ENCODE measurements at places on chromosomes 11 and 22.

GRCh38 chr11:58498464-58498863 is 9.4 kb downstream of the OR5B21 start:
- no peak for DNase-seq

- no peak for DNase-seq
Measured at GRCh38 chr11:22432291-22433093, 94.3 kb downstream of the SLC17A6 start.

GRCh38 chr22:33275073-33275443 is 216.9 kb upstream of the SYN3 start:
- no peak for DNase-seq

DNA sequence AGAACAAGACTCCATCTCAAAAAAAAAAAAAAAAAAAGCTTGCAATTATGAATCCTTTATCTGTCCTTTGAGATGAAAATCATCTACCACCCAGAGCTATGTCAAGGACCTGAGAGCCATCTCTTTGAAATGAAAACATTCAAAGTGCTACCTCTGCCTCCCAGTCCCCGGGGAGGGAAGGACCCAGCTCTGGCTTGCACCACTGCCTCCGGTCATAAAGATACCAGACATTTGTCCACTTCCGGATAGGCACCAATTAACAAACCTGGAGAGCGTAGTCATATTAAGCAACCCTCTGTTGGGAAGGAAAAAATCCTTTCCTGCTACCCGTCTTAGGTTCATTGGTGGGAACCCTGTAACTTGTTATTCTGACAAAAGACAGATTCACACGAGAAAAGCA is 98.6 kb downstream of the ARHGAP8 start:
- DNase-seq = no peak

DNA sequence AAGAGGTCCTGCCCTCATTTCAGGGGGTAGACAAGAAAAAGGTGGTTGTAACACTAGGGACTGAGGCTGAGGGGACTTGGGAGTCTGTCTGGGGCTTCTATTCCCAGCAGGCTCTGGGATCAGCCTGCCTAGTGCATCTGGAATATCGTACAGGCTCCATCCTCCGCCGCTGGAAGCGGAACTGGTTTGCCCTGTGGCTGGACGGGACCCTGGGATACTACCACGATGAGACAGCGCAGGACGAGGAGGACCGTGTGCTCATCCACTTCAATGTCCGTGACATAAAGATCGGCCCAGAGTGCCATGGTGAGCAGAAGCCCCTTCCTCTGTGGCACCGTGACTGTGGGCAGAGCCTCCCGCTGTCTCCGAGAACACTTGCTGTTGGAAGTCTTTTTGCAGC is 4.0 kb downstream of the PLEKHB1 start:
- no peak for DNase-seq

GRCh38 chr11:26219183-26220117 is 112.5 kb upstream of the ANO3 start:
- DNase-seq = no peak

DNA sequence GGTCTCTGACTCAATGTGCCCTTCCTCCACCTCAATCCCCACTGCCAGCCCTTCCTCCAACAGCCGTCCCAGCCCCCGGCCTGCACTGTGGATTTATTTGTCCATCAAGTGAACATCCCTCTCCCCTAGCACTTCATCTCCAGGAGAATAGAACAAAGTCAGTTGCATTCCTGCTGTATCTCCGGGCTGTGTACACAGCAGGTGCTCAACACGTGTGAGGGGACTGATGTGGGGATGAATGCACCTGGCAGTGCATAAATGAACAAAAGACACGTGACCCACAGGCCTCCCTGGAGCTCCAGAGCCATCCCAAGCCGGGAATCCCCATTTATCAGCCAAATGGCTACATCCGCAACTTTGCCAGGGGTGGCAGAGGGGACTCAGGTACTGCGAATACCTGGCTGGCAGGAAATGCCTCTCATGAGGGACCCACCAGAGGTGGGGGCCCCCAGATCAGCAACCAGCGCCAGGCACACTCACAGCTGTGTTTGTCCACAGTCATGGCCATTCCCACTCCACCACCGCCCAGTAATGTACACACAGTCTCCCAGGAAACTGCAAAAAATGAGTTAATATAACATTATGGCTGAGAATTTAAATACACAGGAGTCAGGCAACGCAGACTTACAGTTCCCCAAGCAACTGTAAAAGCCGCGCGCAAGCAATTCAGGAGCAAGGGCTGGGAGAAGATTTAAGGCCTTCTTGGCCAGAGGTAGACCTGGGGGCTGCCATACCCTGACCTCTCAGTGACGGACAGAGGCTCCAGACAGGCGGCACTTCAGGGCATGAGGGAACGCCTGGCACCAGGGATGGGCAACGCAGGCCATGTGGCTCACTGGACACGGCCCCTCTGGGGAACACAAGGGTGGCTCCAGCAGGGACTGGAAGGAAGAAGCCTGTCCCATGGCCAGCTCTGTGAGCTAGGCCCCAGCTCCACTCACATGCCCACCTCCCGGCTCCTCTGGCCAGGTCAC is 50.3 kb upstream of the TCF20 start:
- no peak for DNase-seq

GRCh38 chr11:123143476-123143875 is 51.6 kb downstream of the CLMP start:
- no peak for DNase-seq

- DNase-seq = no peak
Measured at GRCh38 chr22:37922191-37922590, 16.1 kb downstream of the MICALL1 start.

DNA sequence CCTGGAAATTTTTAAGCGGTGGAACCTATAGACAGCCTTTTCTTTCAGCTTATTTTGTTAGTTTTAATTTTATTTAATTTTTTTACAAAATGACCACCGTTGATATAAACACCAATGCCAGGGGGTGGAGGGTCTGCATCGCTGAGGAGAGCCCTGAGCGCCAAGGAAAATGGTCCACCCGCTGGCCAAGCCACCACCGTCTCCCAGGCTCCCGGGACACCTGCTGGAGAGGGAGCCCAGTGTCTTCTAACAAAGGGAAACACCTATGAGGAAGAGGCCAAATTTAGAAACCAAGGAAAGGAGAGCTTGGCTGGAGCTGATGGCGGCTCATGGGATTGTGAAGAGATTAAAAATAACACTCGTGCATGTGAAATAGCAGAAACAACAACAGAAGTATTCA is 288 bp upstream of the KRTAP5-8 start:
- DNase-seq = no peak

DNA sequence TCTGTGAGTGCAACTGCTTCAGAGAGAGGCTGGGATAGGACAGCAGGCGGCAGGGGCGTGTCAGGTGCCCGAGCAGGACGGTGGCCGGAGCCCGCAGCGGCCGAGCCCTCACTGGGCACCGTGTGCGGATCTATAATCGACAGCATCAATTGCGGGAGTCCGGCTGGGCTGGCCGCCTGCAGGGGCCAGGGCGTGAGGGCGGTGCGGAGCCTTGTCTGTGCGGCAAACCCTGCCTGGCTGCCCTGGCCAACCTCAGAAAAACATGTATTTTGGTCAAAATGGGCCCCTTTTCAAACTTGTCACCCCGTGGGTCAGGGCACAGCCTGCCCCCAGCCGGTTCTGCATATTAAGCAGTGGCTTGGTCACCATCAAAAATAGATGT is 91.3 kb upstream of the KCNQ1OT1 start:
- DNase-seq = no peak

DNA sequence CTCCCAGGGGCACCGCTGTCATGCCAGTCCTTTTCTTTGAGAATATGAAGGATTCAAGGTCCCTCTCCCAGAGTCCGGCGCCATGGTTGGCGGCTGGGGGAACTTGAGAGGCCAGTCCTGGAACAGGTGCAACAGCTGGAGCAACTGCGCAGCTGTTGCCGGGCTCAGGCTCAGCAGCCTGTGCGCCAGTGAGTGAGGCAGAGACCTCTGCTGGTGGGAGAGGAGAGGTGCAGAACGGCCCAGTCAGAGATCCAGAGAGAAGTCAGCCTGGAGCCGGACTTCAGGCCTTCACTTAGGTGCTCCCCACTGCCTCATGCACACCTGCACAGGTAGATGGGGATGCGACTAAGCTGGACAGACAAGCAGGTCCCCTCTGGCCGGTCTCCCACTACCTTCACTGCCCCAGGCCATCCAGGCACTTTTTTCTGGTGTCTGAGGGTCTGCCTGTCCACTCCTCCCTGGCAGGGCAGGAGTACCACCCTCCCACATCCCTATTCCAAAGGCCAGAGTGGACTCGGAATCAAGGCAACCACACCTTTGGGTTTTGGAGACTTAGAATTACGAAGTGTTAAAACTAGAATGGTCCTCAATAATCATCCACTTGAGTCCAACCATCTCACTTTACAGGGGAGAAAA is 4.6 kb downstream of the CHRDL2 start:
- DNase-seq = peak; percentile 63

- DNase-seq = no peak
Measured at GRCh38 chr22:41619979-41620588, 759 bp downstream of the DESI1 start.

GRCh38 chr11:126914941-126915340 is 85.6 kb downstream of the KIRREL3 start:
- no peak for DNase-seq

- no peak for DNase-seq
Measured at GRCh38 chr22:37981282-37982011, 2.9 kb downstream of the SOX10 start.

GRCh38 chr11:1138097-1138496 is 19.7 kb upstream of the MUC5AC start:
- no peak for DNase-seq

- no peak for DNase-seq
Measured at GRCh38 chr11:78659326-78660270, 84.9 kb upstream of the NARS2 start.

DNA sequence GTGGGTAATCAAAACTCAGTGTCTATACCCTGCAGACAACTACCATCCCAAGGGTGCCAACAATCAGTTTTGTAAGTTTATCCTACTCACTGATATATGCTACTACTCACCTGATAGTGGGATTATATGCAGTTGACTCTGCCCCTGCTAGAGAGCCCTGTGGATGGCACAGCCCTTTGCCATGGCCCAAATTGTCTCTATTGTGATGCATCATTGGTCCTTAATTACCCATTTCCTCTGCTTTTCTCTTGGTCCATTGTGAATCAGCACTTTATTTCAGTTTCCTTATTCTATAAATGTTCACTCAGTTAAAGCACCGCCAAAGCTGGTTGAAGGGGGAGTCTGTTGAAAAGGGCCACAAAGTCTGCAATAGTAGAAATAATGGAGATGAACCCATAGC is 42.3 kb downstream of the PLAAT5 start:
- DNase-seq = no peak

- DNase-seq = no peak
Measured at GRCh38 chr22:49523374-49524008, 304.2 kb downstream of the BRD1 start.

GRCh38 chr11:131588057-131588456 is 217.6 kb downstream of the NTM start:
- no peak for DNase-seq

DNA sequence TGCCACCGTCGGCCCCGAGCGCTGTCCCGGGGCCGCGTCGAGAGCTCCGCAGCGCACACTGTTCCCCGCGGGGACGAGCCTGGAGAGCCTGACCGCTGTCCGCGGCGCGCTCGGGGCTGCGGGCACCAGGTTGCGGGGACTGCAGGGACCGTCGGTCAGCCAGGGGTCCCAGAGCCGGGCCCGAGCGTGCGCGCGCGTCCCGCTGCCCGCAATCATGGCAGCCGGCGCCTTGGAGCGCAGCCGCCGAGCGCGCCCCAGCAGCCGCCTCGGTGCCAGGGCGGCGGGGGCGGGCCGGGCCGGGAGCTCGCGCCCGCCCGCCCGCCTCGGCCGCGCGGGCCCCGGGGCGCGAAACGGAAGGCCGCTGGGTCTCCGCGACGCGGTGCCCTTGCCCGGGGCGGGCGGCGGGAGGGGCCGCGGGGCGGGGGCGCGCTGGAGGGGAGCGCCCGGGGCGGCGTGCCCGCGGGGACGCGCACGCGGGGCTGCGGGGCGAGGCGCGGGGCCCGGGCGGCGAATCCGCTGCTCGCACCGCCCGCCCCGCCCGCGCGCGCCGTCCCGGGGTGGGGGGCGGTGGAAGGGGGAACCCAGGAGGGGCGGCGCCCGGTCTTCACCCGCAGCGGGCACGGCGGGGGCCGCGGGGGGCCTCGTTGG is 79.4 kb upstream of the PPARA start:
- DNase-seq = no peak

- DNase-seq = no peak
Measured at GRCh38 chr11:20081336-20081735, 78.9 kb downstream of the DBX1 start.

- peak; percentile 53 for DNase-seq
Measured at GRCh38 chr11:14645015-14645912, 1.7 kb downstream of the PDE3B start.

- DNase-seq = no peak
Measured at GRCh38 chr11:114362326-114362725, 38.0 kb downstream of the C11orf71 start.

GRCh38 chr11:128784059-128784804 is 82.9 kb downstream of the KCNJ1 start:
- no peak for DNase-seq

DNA sequence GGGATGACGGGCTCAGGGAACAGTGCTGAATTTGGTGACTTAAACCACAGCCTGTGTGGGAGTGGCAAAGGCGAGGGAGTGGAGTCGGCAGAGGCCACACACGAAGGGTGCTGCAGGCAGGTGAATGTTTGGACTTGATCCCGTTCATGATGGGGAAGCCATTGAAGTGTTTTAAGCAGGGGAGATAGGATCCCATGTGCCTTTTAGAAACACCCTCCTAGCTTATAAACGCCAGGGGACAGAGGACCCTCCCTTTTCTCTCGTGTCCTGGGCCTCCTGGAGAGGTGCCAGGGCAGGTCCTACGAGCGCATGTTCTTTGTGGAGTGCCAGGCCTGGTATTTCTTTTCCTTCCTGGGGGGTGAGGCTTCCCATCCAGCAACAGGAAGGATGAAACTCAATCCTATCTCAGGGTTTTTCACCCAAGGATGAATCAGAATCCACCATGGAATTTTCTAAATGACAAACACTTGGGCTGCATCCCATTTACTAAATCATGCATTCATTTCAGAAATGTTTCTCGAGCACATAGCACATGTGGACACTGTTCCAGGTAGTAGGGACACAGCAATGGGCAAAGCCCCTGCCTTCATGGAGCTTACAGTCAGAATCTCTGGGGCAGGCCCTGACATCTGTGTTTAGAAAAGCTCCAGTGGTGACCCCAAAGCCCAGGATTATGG is 59.6 kb downstream of the CHRDL2 start:
- DNase-seq = no peak

GRCh38 chr22:20761536-20761935 is 12.4 kb upstream of the SERPIND1 start:
- no peak for DNase-seq

DNA sequence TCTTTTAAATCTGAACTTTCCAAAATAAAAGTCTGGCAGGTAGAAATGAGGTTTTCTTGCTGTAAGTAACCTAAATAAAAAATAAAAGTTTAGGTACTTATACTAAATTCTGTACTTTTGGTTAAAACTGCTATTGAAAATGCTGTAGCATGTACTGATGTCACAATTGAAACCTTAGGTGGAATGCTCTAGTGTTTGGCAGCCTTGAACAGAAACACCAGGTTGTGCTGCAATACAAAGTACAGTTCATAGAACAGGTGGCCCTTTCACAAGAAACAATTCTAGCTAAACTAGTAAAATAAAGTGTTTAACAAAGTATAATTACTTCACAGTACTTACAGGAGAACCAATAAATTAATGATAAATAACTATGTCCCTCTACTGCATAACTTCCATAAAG is 25.1 kb downstream of the NPAT start:
- DNase-seq = no peak
